Fibroblast of gingiva (primary cell): ENCODE measurements at places on chromosomes 5 and 9.

- DNase-seq: no peak
Measured at GRCh38 chr9:14827805-14828204, 82.4 kb downstream of the FREM1 start.

DNA sequence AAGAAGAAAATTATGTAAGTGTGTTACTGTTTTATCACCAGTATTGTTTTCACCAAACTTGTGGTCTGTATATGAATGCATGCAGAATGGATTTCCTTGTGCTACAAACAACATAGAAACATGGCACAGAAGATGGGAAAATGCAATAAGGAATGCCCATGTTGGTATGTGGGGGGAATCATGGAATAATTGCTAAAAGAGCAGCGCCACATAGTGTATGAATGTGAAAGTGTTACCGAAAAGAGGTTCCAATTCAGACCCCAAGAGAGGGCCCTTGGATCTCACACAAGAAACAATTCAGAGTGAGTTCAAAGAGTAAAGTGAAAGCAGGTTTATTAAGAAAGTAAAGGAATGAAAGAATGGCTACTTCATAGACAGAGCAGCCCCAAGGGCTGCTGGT lies 26.4 kb upstream of the TYRP1 start:
- DNase-seq: no peak

DNA sequence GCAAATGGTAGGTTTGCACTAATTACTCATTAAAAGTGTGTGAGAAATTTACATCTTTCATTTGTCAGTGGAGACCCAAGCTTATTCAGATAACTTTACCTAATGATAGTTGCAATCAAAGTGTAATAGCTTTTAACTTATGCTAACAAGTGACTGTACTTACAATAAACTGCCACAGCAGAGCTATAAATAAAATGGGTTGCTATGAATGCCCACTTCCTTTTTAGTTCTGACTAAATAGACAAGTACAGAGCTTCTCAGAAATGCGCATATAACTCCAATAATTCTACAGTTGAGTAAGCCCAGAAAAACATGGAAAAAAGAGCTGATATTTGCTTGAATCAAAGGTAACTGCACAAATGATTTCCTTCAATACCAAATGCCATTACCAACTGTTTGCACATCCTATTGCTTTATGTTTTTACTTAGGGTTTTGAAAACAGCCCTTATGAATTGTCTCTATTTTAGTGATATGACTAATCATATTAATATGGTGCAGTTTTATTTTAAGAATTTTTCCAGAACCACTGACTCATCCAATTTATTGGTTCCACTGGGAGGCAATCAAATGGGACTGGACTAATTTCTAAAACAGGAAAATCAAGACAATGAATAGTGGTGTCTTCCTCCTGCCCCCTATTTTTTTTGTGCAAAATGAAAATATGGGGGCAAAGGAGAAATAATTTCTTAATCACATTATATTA lies 84.1 kb downstream of the PPP2R2B start:
- no peak for DNase-seq

- no peak for DNase-seq
Measured at GRCh38 chr5:117662361-117662760, 1087.7 kb upstream of the SEMA6A start.

DNA sequence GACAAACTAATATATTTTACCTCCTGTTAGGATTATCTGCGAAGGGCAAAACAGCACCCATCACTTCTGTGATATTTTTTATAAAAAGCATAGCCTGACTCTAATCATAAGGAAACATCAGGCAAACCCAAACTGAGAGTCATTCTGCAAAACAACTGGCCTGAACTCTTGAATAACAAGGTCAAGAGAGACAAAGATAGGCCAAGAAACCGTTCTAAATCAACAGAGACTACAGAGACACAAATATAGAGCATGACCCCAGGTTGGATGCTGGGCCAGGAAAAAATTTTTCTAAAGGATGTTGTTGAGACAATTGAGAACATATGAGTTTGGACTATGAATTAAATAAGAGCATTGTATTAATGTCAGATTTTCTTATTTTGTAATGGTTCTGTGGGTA lies 384.9 kb downstream of the NFIB start:
- no peak for DNase-seq

DNA sequence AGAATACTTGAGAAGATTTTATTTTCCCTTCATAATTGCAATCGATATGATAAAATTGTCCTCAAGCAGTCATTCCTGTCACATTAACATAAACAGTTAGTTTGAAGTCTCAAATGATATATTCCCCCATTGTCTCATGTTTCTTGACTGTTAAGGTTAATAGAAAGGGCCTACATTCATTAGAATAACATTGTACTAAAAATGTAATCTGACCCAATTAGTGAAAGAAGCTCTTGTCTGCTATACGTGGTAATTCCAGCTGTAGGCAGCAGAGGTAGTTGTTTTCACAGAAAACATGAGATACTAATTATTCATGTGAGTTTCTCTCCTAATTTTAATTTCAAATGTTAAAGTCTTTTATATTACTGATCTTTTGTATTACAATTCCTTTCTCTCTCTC lies 25.9 kb upstream of the AP3B1 start:
- peak; percentile 36 for DNase-seq
